ENCODE measurements at places on chromosomes 7 and 10.

GRCh38 chr7:30598121-30598876, 3.6 kb downstream of the GARS1 start:
- no peak for DNase-seq

- DNase-seq, result no peak
These were observed 14.0 kb upstream of the ITGB8 start for GRCh38 chr7:20316706-20317105.

DNA sequence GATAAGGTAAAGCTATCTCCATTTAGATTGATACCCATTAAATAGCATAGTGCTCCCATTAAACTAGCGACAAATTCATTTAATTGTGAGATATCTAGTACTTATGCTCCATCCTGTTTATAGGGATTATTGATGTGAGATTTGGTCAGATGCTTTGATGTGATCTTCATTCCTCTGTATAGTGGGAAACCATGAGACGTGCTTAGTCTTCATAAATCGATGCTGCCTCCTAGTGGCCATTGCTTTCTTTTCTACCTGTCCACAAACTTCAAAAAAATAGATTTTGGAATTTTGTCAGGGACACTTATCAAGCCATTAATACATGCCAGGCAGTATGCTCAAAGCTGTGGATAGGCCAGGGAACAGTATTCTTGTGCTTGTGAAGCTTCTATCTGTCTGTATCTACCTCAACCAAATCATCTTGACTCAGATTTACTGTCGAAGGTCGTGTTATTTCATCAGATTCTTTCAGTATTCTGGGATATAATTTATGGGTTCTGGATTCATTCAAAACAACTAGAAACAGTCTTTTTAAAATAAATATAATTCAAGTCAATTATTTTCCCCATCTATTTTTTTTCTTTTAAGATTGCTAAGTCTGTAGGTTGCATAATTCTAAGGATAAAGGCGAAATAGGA, 12.0 kb downstream of the LSM8 start:
- DNase-seq, result peak; percentile 77

DNA sequence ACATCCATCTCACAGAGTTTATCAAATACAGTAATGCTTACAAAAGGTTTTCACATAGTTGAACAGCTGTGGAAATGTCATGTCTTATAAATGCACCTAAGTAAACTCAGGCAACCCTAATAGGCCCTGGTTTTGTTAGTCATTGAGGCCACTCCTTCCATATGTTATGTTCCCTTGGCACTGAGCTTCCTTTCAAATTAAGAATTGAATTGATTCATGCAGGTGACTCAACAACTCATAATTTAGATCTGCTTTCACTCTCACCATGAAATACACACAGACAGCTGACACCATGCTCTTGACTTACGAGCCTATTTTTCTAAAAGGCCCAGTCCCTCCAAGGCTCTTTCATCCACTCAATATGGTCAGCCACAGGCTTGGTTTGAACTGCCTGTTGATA, 476.9 kb downstream of the KCNMA1 start:
- no peak for DNase-seq

- DNase-seq, result no peak
These were observed 118.4 kb upstream of the PDLIM1 start for GRCh38 chr10:95408983-95409873.

DNA sequence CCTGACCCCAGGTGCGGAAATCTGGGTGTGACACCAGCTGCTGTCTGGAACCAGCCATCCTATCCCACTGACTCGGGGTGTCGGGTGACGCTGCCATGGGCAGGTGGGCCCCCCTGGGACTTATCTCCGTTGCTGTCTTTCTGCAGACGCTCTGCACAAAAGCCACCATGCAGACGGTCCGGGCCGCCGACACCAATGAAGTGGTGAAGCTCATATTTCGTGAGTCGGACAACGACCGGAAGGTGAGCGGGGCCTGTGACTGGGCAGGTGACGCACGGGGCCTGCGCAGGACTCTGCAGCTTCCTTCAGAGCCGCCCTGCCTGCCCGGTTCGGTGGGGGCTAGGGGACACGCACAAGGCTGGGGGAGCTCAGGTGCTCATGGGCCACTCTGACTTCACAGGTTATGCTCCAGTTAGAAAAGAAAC, 36.6 kb downstream of the NKX6-2 start:
- no peak for DNase-seq

DNA sequence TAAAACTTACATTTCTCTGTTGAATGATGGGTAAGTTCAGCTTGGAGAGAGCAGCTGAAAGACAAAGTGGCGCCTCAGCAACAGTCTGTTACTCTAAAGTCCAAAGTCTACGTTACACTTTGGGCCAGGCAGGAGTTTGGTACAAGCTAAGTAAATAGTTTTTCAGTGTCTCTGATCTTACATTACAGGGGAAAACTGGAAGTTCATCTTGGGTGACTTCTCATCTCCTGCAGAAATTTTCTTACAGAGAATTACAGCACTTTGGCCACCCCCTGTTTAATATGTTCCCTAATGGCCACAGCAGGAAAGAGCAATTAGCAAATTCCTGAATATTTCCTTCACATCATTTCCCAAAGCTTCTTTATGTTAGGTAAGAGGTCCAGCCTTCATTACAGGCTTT, 67.1 kb downstream of the ABCC2 start:
- no peak for DNase-seq

GRCh38 chr7:33190688-33191304, 61.4 kb downstream of the BBS9 start:
- DNase-seq, result no peak
